Caudate nucleus (tissue), 63 donors: ENCODE measurements at places on chromosomes 1 and 21.

- no peak for DNase-seq
Observed at GRCh38 chr1:24228311-24228710, 41.2 kb upstream of the IFNLR1 start.

- no peak for DNase-seq
Observed at GRCh38 chr1:202143768-202144401, 652 bp downstream of the ARL8A start.

DNA sequence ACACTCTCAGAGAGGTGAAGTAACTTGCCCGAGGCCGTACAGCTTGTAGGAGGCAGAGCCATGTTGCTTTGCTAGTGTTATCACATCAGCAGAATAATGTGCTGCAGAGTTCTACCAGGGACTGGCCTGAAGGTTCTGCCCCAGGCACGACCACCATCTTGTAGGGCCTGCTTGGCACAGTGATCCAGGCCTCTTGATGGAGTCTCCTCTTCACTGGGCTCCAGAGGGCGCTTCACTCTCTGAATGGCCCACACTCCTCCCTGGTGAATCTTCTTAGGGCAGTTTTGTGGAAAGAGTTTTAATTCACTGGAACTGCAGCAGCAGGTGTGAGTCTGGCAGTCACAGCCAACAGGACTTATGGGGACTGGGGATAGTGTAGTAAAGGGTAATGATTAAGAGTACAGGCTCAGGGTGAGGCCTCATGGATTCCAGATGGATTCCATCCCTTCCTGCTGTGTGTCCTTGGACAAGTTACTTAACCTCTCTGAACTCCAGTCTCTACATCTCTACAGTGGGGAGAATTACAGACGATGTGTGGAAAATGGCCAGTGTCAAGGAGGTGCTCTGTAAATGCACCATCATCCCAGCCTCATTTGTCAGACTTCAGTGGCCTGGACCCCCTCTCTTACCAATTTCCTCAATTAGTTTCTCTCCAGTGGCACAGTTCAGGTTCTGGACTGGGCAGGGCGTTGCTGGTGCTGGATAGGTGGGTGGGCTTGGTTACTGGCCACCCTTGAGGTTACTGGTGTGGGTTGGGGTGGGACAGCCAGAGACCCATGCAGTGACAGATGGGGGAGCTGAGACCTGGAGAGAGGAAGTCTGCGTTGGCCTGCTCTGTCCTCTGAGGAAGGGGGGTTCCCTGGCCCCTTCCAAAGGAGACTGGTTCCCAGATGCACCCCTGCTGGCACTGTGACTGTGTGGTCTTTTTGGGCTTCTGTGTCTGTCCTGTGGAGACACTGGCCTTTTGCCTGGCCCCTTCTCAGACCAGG lies 45.9 kb upstream of the CSF3R start:
- DNase-seq, result no peak

DNA sequence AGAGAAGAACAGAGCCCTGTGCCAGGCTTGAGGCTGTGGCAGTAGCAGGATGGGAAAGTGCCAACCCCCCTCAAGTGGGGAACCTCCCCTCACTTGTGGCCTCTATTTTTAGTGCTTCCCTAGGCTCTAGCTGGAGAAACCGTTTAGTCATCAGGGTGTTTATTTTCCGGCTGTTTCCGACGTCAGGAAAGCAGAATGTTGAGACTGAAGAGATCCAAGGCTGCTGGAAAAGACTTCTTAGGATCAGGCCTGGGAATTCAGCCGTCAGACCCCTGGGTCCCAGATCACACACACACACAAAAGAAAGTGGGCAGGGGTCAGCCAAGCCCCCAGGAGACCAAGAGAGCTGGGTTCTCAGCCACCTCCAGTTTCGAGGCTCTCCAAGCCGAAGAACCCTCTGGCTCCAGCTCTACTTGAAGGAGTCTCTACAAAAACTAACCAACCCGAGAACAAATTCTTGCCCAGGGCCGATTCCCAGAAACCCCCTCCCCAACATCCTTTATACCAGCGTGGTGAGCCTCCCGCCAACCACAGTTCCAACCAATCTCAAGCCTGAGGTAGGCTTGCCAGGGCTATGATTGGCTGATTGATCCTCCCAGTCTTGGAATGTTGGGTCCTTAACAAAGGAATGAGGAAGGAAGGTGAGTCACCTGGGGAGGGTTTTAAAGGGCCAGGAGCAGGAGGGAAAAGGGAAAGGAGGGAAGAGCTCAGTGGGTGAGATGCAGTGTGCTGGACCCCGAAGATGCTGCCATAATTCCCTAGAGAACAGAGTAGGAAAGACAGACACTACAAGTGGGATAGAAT lies 2.5 kb upstream of the MEF2D start:
- DNase-seq, result peak; percentile 38

DNA sequence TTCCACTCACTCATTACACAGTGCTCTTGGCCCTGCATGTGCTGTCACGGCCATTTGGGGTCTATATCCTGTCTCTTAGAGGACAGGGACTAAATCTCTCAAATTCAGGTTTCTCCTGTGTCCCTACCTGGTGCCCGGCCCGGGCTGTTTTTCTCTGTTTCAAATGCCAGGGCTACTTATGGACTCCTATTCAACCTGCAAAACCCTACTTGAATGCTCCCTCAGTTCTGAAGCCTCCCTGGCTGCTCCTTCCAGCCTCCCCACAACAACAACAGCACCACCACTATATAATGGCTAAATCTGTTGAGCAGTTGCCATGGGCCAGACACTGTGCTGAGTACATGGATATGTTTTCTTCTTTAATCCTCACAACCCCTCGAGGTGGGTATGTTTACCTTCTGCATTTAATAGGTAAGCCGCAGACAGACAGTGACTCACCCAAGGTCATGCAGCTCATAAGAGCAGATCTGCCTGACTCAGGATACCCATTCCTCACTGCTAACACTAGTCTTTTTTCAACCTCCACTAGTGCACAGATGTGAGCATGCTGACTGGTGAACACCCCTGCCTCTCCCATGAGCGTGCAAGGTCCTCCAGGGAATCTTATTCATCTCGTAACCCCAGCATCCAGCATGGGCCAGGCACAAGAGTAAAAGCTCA lies 29.9 kb downstream of the DHRS3 start:
- no peak for DNase-seq

GRCh38 chr1:204788470-204788869 lies 82.2 kb upstream of the NFASC start:
- DNase-seq, result no peak

GRCh38 chr1:29801003-29801402 lies 564.7 kb downstream of the PTPRU start:
- no peak for DNase-seq

- no peak for DNase-seq
Observed at GRCh38 chr1:88726697-88727096, 42.6 kb downstream of the PKN2 start.

DNA sequence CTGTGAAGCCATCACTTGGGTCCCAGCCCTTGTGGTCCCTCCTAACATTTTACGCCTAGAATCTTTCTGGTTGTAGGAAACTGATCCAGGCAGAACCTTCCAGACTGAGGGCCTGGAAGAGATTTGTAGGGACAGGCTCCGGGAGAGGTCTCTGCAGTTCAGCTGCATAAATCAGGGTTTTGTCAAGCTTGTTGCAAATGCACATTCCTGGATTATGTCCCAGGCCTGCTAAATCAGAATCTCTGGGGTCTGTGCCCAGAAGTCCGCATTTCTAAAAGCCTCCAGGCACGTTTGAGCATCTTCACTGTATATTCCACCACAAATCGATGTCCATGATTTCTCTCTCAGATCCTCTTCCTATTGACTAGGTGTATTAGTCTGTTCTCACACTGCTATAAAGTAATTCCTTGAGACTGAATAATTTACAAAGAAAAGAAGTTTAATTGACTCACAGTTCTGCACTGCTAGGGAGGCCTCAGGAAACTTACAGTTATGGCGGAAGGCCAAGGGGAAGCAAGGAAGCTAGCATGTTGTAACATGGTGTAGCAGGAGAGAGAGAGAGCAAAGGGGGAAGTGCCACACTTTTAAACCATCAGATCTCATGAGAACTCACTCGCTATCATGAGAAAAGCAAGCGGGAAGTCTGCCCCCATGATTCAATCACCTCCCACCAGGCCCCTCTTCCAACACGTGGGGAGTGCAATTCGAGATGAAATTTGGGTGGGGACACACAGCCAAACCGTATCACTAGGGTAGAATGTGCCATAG lies 1.2 kb upstream of the FHAD1 start:
- no peak for DNase-seq

DNA sequence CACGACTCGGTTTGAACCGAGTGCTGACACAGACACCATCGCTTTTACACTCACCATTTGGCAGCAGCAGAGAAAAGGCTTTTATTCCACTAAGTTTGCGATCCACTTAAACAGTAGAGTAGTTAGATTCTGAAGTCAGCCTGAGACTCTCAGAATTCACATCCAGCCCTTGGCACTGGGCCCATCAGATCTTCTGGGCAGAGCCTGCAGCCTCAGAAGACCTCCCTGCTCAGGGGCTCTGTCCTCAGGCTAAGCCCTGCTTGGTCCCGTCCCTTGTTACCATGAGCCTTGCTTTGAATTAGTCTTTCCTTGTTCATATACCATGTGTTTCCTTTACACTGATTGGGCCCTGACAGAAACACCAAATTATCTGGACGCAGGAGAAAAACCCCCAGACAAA lies 41.4 kb upstream of the AJAP1 start:
- no peak for DNase-seq

GRCh38 chr21:26836528-26836927 lies 8.7 kb downstream of the ADAMTS1 start:
- DNase-seq, result no peak

GRCh38 chr1:70707214-70707613 lies 296.1 kb downstream of the CTH start:
- no peak for DNase-seq

DNA sequence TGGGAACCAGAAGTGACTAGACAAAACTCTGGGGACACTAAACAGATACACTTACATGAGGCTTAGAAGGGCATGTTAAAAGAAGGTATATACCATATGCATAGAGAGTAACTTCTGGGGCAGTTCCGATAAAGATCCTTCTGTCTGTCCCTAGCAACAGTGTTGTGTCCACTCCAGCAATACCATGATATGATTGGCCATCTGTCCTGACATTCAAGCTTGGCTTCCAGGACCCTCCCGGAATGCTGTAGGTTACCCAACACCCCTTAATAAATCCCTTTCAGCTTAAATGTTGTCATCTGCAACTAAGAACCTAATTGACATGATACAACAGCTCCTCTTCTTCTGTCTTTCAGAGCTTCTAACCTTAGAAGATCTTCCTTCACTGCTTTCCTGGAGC lies 307.7 kb downstream of the OMA1 start:
- no peak for DNase-seq

DNA sequence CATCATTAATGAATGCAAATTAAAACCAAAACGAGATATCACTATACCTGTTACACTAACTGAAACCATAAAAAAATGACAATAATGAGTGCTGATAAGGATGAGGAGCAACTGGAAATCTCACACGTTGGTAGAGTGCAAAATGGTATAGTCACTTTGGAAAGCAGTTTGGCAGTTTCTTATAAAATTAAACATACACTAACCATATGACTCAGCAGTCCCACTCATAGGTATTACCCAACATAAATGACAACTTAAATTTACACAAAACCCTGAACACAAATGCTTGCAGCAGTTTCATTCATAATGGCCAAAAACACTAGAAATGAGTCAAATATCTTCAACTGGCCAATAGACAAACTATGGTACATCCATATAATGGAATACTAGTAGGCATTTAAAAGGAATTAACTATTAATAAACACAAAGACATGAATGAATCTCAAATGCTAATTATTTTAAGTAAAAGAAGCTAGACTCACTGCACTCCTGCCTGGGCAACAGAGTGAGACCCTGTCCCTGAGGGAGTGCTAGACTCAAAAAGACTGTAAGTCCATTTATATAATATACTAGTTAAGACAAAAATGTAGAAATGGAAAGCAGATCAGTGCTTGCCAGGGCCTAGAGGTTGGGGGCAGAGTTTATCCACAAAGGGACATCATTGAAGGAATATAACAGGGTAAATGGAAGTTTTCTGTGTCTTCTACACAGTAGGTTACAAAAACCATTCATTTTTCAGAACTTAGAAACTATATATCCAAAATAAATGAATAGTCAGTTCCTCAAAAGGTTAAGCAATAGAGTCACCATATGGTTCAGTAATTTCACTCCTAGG lies 77.4 kb downstream of the EIF4G3 start:
- DNase-seq, result no peak

GRCh38 chr1:42669936-42670335 lies 11.7 kb downstream of the PPIH start:
- no peak for DNase-seq

DNA sequence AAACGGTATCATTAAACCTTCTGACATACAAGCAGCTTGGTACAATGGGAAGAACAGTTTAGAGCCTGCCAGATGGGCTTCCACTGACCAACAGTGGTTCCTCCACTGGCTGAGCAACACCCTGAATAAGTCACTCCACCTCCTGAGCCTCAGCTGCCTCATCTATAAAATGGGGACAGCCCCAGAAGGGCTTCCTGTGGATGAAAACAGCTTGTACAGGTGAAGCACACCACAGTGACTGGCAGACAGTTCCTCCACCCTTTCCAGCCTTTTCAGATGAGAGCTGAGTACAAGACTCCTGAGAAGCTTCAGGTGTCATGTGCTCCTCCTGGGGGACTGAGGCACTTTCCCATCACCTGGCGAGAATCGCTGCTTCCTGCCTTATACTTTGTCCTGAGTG lies 2.1 kb downstream of the CAPZB start:
- no peak for DNase-seq

DNA sequence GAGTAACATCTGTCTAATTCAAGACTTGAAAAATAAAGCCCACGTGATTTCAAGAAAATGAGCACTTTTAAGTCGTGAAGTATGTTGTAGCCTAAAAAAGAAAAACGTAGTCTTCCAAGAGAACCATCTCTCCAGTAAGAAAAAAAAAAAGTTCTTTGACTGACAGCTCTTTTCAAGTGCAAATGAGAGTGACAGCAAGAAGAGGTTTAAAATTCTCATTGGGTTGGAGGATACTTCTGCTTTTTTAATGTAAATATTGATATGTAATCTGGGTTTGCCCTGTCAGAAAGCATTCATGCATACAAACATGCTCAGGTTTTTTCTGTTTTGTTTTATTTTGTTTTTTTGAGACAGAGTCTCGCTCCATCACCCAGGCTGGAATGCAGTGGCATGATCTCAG lies 32.3 kb upstream of the PRDM2 start:
- DNase-seq, result no peak

DNA sequence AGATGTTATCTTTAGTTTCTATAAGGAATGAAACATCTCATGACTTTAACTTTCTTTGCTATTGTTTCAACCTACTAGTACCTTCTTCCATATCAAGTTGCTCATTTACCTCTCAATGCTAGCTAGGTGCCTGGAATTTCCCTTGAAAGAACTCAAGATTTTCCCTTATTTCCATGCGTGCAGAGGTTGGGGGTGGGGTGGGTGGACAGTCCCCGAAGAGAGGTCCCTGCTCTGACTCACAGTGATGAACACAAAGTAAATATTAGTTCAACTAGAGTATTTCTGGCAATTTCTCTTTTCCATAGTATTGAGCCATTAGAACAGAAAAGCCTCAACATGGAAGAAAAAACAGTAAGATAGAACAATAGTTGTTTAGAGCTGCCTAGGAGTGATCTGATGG lies 239.0 kb upstream of the ZP4 start:
- DNase-seq, result no peak

- no peak for DNase-seq
Observed at GRCh38 chr1:115746021-115746690, 22.4 kb downstream of the CASQ2 start.
